ENCODE measurements at places on chromosomes 1 and 21.
A peak's percentile ranks its signal among the peaks of the same experiment; 100 is the strongest.

GRCh38 chr1:13769212-13769611 is 69.2 kb downstream of the PRDM2 start:
- no peak for DNase-seq

DNA sequence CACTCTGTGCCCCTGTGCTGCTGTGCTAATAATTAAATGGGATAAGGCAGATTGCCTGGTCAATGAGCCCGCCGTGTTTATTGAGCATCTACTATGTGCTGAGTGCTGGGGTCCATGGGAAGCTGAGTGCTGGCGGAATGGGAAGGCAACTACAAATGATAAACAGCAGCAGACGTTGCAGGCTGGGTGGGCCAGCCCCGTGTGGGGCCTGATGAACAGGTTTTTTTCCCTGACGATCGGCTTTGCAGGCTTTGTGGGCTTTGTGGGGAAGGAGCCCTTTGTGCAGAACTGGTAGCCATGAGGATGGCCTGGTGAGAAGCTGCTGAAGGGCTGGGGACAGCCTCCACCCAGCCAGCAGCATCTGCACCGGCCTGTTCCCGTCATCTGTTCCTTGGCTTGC is 3.5 kb downstream of the PDE9A start:
- DNase-seq = no peak

- DNase-seq = no peak
Measured at GRCh38 chr1:165904948-165905347, 77.5 kb downstream of the UCK2 start.

- no peak for DNase-seq
Measured at GRCh38 chr21:18417141-18417790, 13.7 kb upstream of the TMPRSS15 start.

DNA sequence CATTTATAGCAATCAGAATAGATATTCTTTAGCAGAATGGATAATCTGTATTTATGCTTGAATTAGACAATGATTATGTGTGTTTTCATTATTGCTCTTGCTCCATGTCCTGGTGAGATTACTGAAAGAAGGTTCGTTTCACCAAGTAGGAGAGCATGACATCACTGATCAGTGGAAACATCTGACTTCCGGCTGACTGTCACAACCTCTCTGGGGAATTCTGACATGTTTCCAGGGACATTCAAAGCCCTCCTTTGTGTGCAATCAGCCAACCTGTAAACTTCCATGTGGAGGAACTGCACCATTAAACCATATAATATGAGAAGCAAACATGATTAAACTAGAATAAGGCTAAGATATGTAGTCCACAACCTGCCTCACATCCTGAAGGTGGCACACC is 424.8 kb upstream of the ADGRL4 start:
- no peak for DNase-seq

DNA sequence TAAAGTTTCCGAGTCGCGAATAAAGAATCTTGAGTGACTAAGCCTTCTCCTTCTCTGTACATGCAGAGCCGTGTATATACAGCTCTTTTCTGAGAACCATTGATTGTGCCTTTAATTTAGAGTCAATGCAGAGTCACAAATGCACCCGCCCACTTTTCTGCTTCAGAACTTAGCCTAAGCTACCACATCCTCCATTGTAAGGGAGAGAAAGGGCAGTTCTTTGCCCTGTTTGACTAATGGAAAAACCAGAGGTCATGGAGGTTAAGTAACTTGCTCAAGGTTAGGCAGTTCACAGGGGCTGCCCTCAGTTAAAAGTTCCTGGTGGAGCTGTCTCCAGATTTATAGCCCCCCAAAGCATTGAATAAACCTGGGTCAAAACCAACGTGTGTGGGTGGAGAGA is 139.6 kb downstream of the TOMM20 start:
- DNase-seq = peak; percentile 40

DNA sequence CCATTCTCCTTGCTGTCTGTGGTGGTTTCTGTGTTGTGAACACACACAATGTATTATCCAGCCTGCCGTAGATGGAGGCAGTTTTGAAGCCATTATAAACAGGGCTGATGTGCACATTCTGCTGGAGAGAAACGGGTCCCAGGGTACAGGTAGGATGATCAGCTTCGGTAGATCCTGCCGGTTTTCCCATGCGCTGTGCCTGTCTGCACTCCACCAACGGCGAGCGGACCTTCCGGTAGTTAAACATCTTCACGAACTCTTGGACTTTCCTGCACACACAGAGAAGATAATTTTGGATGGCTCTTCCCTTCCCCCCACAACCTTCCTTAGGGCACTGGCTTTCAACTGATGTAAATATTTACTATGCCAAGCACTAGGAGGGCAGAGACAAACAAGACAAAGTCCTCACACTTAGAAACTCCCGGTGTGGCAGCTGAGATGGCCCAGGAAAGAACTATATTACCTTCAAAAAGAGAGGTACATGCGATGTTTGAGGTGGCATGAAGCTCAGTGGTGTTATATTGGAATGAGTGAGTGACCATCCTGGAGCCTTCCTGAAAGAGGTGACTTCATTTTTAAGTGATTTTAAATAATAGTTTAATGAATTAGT is 41.7 kb downstream of the ALPL start:
- no peak for DNase-seq

GRCh38 chr1:209733409-209734192 is 22.3 kb upstream of the TRAF3IP3 start:
- DNase-seq = peak; percentile 78

GRCh38 chr1:231882790-231883189 is 256.2 kb downstream of the DISC1 start:
- DNase-seq = no peak

DNA sequence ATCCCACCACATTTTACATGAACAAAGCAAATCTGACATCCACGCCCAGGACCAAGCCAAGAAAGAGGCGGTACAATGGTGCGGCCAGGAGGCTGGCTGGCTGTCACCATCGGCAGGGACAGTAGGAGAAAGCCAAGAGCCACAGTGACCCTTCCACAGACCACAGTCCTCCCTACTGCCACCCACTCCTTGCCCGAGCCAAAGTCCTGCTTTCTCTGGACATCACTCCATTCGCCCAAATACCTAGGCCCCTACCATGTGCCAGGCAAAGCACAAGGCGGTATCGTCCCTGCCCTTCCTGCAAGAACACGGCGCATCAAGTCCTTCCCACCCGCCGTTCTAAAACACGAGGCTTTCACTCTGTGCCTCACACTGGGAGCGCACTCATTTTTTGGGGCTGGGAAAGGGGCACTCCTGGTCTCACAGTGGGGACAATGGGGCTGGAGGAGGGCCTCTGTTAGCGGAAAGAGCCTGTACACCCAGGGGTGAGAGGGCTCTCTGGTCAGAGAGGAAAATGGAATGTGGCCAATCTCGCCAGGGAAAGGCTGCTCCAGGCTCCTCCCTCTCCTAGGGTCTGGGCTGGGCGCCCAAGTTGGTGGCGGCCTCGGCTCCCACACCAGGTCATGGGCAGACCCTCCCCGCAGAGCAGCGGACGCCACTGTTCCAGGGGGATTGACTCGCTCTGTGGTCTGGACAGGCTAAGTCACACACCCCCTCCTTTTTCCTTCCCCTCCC is 26.5 kb downstream of the SSBP3 start:
- no peak for DNase-seq

DNA sequence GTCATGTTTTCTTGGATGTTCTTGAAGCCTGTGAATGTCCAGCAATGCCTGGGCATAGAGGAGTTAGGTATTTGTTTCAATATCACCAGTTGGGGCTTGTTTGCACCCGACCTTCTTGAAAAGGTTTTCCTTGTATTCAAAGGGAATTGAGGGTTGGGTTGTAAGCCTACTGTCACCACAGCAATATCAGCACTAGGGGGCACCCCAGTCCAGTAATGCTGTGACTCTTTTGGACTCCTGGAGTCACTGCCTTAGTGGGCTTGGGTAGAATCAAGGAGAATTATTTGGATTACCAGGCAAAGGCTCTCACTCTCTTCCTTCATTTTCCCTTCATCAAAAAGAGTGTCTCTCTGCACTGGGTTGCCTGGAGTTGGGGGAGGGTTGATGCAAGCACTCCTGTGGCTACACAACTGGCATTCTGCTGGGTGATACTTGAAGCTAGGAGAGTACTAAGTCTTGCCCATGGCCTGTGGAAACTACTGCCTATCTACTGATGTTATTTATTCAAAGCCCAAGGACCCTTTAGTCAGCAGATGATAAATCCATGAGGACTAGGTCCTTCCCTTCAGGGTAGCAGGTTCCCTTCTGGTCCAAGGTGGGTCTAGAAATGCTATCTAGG is 34.5 kb downstream of the OR10R2 start:
- peak; percentile 37 for DNase-seq

- no peak for DNase-seq
Measured at GRCh38 chr21:36518883-36519492, 39.1 kb upstream of the CLDN14 start.

DNA sequence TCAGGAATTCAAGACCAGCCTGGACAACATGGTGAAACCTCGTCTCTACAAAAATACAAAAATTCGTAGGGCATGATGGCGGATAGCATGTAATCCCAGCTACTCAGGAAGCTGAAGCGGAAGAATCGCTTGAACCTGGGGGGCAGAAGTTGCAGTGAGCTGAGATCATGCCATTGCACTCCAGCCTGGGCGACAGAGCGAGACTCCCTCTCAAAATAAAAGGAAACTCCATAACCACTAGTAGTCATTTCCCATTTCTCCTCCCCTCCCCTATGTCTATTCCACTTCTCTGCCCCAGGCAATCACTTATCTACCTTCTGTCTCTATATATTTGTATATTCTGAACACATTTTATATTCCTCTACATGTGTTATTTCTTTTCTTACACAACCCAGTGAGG is 4.0 kb upstream of the CEP350 start:
- DNase-seq = no peak

DNA sequence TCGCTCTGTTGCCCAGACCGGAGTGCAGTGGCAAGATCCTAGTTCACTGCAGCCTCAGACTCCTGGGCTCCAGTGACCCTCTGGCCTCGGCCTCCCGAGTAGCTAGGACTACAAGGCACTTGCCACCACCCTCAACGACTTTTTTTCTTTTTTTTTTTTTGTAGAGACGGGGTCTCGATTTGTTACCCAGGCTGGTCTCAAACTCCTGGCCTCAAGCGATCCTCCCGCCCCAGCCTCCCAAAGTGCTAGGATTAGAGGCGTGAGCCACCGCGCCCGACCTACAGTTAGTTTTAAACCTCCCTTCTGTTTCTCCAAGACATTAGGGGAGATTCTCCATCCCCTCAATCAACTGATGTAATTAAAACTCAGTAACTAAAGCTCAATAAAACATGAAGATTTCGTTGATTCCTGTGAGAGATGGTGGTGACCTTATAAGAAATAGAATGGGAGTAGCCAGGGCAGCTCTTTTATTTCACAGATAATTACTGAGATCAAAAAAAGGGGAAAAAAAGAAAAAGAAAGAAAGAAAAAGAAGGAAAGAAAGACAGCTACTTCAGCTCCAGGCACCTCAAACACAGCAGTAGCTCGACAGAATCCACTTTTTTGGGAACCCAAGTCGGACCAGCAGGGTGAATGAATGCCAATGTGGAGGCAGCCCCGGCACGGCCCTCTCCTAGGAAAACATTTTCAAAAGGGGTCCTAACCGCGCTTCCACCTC is 598 bp downstream of the GON4L start:
- no peak for DNase-seq

DNA sequence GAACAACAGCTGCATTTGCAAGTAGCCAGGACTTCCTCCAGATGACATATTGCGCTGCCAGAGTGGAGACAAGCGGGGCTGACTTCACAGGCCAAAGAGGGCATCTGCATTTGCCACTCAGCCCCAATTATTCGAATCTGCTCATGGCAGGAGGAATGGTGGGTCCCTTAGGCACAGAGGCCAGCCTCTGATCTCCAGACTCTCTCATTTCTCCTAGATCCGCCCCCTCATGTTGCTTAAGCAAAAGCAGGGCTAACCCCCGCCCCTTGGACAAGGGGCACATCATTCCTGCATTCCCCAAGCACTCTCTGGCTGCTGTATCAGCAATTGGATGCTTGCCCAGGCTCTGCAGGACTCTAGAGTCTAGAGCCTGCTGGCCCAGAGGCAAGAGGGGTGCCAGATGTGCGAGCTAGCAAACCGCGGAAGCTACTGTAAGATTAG is 262.4 kb downstream of the ST6GALNAC3 start:
- DNase-seq = peak; percentile 96

DNA sequence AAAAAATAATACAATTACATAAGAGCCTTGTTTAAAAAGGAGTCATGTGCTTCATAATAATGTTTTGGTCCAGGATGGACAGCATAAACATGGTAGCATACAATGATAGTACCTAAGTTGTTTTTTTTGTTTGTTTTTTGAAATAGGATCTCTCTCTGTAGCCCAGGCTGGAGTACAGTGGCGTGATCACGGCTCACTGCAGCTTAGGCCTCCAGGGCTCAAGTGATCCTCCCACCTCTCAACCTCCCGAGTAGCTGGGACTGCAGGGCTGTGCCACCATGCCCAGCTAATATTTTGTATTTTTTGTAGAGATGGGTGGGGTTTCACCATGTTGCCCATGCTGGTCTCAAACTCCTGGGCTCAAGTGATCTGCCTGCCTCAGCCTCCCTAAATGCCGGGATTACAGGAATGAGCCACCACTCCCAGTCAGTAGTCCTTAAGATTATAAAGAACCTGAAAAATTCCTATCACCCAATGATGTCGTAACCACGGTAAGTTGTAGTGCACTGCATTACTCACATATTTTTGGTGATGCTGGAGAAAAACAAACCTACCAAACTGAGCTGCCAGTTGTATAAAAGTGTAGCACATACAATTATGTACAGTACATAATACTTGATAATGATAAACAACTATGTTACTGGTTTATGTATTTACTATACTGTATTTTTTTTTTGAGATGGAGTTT is 22.4 kb upstream of the RCOR3 start:
- DNase-seq = peak; percentile 4

- DNase-seq = no peak
Measured at GRCh38 chr1:50980505-50980904, 10.5 kb downstream of the CDKN2C start.

- no peak for DNase-seq
Measured at GRCh38 chr1:44015206-44015605, 16.1 kb downstream of the SLC6A9 start.

DNA sequence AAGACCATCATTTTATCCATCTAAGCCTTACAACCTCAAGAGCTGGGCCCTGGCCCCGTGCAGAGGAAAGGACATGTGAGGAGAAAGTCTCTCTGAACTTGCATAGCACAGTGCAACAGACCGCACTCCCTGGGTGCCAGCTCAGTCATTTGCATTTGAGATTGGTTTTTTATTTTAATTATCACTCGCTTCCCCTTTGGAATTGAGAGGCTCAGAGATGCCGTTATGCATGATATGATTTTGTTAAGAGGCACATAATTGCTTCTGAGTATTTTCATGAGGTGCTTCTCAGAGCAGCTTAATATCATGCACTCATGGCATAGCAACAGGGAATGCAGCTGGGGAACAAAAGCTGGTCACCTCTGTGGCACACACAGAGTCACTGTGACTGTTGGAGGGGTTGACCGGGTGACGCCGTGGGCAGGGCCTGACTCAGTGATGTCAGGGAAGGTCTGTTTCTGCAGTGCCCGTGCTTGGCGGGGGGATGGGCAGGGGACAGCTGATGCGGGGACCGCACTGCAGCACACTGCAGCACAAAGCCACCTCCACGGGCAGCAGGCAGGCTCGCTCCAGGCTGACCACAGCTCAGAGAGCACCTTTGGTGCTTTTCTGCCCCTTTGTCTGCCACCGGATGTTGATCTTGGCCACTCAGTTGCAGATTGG is 43.2 kb upstream of the VAMP3 start:
- DNase-seq = no peak

Data from GM23248 (cell line).